Activated T-helper 1 cell treated with anti-CD3 and anti-CD28 coated beads, Interleukin-12 subunit alpha, Interleukin-12 subunit beta, Interleukin-2, Interleukin-4 antibody, amounts not matched to agents 30 ng/mL and 10 ng/mL and 1 ng/mL, durations not matched to agents 14 hours and 24 hours and 36 hours (primary cell): ENCODE measurements at places on chromosomes 5 and 9. TPM values are rescaled to one million over a fixed set of nuclear protein-coding genes. Genes with fewer than 3 reads are reported as not detected.
A peak's percentile ranks its signal among the peaks of the same experiment; 100 is the strongest.

The FABP6 gene
- not detected in 2 replicates for total RNA-seq

The FOXD4L3 gene
- total RNA-seq, result 0.17 TPM in 1 of 2 replicates, not detected in the other

The TEX48 gene
- total RNA-seq, result 1.0 and 1.2 TPM in 2 replicates

The MZB1 gene
- 38.1 and 38.8 TPM in 2 replicates for total RNA-seq

The PTPRD gene
- total RNA-seq, result 0.05 TPM in 2 replicates

The CDKN2B-AS1 gene
- total RNA-seq, result 1.2 and 1.4 TPM in 2 replicates

DNA sequence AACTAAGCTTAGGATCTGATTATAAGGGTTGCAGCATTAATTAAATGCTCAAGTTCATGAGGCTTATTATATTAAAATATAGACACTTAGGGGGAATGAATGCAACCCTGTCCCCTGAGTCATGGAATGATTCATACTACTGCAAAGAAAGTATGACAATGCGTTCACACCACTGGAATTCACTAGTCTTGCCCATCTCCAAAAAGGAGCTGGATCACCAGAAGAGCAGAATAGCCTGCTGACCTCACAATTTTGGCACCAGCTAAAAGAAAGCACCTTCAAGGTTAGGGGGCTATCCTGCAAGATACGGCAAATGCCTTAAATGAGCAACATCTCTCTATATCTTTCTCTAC is 32.0 kb upstream of the TMED7 start:
- no peak overlapping the region for H3K4me3 ChIP-seq
- no peaks in the 10 kb centered on the region for H3K4me1 ChIP-seq
- peaks cover 22% of the 10 kb centered on the region for H3K27me3 ChIP-seq
- H3K36me3 ChIP-seq, result no peaks in the 10 kb centered on the region
- no peak for DNase-seq

DNA sequence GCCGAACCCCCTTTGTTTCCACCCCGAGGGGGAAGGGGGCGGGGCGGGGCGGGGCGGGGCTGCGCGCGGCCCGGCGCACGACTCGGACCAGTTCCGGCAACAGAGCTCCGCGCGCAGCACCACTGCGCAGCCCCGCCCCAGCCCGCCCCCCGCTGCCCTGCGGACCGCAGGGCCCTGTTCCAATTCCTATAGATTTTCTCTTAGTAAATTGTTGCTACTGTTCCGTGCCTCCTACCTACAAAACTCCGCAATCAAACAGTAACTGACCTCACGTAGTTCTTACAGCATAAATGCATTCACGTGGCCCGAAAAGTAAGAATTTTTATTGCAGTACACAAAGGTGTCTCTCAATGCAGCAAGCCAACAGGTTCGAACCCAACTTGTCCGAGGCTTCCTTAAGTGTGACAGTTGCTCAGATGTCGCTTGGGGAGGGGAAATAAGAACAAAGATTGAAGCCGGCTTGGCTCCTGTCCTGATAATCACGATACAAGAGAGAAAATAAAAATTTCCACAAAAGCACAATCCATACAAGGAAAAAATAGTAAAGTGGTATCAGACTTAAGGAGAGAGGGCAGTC is 1.2 kb upstream of the RNF38 start:
- DNase-seq, result no peak
- H3K27me3 ChIP-seq, result no peaks in the 10 kb centered on the region
- peak overlapping the region; percentile 96 for H3K27ac ChIP-seq
- H3K4me3 ChIP-seq, result peak overlapping the region; percentile 89
- H3K4me1 ChIP-seq, result peaks cover 40% of the 10 kb centered on the region

DNA sequence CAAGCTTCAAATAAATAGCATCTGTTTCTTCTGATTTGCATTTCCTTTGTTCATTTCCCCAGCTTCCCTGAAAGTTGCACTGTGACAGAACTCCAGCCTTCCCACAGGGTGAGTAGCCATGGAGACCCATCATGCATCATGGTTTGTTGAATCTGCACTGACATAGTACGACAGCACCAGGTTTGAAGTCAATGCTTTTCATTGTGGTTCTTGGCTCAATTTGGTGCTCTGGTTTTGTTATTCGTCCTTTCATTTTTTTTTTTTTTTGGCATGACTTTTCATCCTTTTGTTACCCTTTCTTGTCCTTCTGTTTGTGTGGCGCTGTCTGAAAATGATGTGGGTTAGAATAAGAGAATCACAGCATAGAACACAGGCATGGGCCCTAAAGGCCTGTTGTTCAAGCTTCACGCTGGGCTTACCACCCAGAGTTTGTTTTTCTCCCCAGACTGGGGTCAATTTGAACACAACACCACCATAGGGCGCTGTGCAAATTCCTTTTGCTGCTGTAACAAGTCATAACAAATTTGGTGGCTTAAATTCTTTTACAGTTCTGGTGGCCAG is 206.2 kb upstream of the CDH10 start:
- H3K27me3 ChIP-seq, result no peaks in the 10 kb centered on the region
- no peak for DNase-seq
- H3K36me3 ChIP-seq, result no peaks in the 10 kb centered on the region
- no peak overlapping the region for H3K4me3 ChIP-seq
- no peak overlapping the region for H3K27ac ChIP-seq
- H3K4me1 ChIP-seq, result no peaks in the 10 kb centered on the region

GRCh38 chr5:31783731-31784130 is 144.8 kb downstream of the PDZD2 start:
- no peak overlapping the region for H3K27ac ChIP-seq
- DNase-seq, result no peak
- no peaks in the 10 kb centered on the region for H3K4me1 ChIP-seq
- peaks cover 2% of the 10 kb centered on the region for H3K27me3 ChIP-seq
- no peak overlapping the region for H3K4me3 ChIP-seq

DNA sequence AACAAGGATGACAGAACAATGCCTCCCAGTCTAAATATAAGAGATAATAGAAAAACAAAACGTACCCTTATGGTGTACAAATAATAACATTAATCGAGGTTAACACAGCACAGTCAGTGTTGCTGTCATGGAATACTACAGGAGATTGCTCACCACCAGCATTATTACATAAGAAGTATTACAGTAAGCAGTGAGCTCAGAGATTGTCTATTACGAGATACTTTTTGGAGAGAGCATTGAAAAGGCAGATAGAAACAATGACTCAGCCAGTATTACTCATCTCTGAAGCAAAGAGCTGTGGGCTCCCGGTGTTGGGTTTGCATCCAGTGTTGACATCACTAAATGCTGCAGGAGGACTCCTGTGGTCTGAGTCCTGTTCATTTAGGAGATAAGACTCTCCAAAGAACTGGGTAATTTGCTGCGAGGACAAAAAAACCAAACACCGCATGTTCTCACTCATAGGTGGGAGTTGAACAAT is 191.9 kb upstream of the SEMA6A start:
- peaks cover 5% of the 10 kb centered on the region for H3K4me1 ChIP-seq
- no peak overlapping the region for H3K4me3 ChIP-seq
- no peak overlapping the region for H3K27ac ChIP-seq
- H3K36me3 ChIP-seq, result no peaks in the 10 kb centered on the region
- no peaks in the 10 kb centered on the region for H3K27me3 ChIP-seq
- no peak for DNase-seq

GRCh38 chr9:27425827-27426510 is 98.1 kb upstream of the IFNK start:
- no peaks in the 10 kb centered on the region for H3K27me3 ChIP-seq
- no peaks in the 10 kb centered on the region for H3K4me1 ChIP-seq
- DNase-seq, result no peak
- H3K27ac ChIP-seq, result no peak overlapping the region
- no peak overlapping the region for H3K4me3 ChIP-seq

DNA sequence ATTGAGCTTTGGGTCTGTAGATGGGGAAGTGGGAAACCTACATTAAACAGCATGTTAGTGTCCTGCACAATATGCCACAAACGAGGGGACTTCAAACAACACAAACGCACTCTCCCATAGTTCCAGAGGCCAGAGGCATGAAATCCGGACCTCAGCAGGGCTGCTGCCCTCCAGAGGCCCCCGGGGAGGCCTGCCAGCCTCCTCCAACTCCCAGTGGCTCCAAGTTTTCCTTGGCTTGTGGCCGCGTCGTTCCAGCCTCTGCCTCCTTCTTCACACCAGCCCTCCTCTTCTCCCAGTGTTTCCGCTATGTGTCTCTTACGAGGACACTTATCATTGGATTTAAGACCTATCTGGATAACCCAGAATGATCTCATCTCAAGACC is 13.3 kb upstream of the COL5A1 start:
- H3K27ac ChIP-seq, result no peak overlapping the region
- no peak overlapping the region for H3K4me3 ChIP-seq
- no peaks in the 10 kb centered on the region for H3K4me1 ChIP-seq
- no peaks in the 10 kb centered on the region for H3K36me3 ChIP-seq

GRCh38 chr9:91530829-91531228 is 107.2 kb upstream of the NFIL3 start:
- H3K27me3 ChIP-seq, result peaks cover 14% of the 10 kb centered on the region
- H3K36me3 ChIP-seq, result no peaks in the 10 kb centered on the region
- H3K4me3 ChIP-seq, result no peak overlapping the region
- H3K4me1 ChIP-seq, result no peaks in the 10 kb centered on the region

DNA sequence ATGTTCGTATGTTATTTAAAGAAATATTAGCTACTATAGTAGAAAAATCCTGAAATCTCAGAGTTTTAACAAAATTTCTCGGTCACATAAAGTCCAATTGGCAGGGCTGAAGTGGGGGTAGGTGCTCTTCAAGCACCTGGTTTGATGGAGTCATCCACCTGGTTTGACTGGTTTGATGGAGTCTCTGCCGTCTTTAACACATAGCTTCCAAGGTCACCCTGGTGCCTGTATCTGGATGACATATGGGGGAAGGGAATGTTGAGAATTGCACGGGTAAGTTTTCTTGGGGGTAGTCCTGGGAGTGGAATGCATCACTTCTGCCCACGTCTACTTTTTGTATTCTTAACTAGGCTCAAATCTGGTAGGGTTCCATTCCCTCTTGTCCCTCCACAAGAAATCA is 351.2 kb downstream of the SH3GL2 start:
- H3K27ac ChIP-seq, result no peak overlapping the region
- H3K36me3 ChIP-seq, result no peaks in the 10 kb centered on the region
- H3K4me1 ChIP-seq, result no peaks in the 10 kb centered on the region
- DNase-seq, result no peak
- no peak overlapping the region for H3K4me3 ChIP-seq

DNA sequence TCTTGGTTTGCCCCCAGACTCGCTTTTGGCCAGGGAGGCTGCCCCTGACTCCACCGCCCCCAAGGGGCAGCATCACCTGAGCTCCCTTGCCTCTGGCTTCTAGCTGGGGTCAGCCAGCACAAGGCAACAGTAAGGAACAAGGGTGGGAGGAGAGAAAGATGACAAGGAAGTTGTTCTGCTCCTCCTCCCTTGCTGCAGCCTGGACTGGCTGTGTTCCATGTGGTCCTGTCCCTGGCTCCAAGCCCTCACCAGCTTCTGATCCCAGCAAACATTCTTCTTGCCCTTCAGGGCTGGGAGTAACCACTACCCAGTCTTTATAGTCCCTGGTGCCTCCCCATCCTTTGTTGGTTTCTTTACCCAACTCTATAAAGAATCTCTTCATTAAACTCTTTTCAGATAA is 100.3 kb upstream of the SPIN1 start:
- DNase-seq, result no peak
- peaks cover 7% of the 10 kb centered on the region for H3K36me3 ChIP-seq
- H3K4me1 ChIP-seq, result no peaks in the 10 kb centered on the region
- H3K27me3 ChIP-seq, result peaks cover 4% of the 10 kb centered on the region

DNA sequence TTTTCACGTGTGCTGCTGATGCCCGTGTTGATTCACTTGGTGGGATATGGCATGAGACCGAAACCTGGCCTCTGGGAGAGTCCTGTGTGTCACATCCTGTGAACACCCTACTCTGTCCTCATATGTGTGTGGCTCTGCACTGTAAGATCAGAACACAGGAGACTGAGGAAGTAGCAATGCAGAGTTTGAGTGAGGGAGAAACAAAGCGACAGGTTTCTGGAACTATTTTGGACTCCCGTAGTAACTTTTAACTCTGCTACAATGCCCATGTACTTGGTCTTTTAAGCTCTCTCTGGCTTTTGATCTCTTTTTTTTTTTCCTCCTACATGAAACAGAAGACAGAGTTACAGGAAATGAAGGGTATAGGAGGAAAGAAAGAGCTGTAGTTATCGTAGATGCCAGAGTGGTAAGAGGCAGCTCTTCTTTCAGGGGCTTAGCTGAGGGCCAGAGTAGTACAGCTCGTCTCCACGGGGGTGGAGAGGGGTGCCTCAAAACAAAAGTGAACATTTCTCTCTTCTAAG is 26.6 kb downstream of the GRAMD2B start:
- peak overlapping the region; percentile 85 for H3K4me3 ChIP-seq
- DNase-seq, result peak; percentile 60
- peaks cover 67% of the 10 kb centered on the region for H3K4me1 ChIP-seq
- peaks cover 9% of the 10 kb centered on the region for H3K36me3 ChIP-seq

DNA sequence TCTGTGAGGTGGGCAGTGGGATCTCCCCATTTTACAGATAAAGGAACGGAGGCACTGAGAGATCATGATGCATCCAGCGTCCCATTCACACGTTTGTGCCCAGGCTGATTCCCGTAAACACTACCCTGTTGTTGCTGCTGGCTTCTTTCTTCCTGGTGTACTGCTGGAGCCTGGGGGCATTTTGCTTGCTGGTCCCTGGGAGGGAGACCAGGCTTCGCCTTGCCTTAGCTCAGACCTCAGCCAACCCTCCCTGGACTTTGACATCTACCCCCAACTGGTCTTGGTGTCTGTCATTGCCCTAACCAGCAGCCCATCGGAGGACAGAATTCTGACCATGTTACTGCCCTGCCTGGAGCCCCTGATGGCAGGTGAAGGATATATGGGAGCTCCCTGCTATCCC is 82.4 kb downstream of the ZNF618 start:
- DNase-seq, result no peak
- peaks cover 5% of the 10 kb centered on the region for H3K27me3 ChIP-seq
- no peak overlapping the region for H3K27ac ChIP-seq
- H3K36me3 ChIP-seq, result no peaks in the 10 kb centered on the region
- no peak overlapping the region for H3K4me3 ChIP-seq

GRCh38 chr9:1938135-1938534 is 77.0 kb upstream of the SMARCA2 start:
- H3K4me3 ChIP-seq, result no peak overlapping the region
- no peaks in the 10 kb centered on the region for H3K36me3 ChIP-seq
- no peak for DNase-seq

DNA sequence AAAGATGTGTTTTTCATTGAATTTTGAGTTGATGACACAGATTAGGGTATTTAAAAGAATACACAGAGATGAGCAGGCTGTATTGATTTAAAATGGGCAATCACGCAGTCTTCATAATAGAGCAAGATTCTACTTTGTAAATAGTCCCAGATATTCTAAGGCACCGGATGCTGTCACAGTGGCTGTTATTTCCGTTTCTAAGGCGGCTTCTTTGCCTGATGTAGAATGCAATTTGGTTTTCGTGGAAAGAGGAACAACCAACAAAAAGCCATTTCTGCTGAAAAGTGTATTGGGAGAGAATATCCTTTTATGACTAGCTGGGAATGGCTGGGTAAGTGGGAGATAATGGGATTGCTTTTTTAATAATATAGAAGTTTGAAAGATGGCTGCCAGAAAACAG is 17.5 kb downstream of the PRKACG start:
- H3K4me1 ChIP-seq, result peaks cover 38% of the 10 kb centered on the region
- DNase-seq, result no peak
- H3K27me3 ChIP-seq, result no peaks in the 10 kb centered on the region
- peaks cover 15% of the 10 kb centered on the region for H3K36me3 ChIP-seq
- H3K27ac ChIP-seq, result peak overlapping the region; percentile 62

DNA sequence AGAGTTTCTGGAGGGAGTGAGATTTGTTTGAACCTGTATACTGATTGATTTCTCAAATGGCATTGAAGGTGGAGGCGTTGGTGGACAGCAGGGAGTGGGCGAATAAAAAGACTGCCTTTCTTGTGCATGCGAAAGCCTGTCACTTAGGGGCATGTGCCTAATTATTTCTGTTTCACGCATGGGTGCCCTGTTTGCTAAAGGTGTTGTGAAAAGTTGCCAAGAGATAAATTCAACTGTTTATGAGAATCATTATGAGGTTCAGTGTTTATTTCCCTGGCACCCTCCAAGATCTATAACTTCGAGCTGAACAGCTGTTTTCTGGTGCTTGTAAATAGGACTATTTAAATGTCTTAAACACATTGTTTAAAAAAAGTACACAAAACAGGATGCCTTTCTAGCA is 67.4 kb upstream of the DMRTA1 start:
- H3K4me1 ChIP-seq, result no peaks in the 10 kb centered on the region
- H3K4me3 ChIP-seq, result no peak overlapping the region
- no peak overlapping the region for H3K27ac ChIP-seq
- H3K36me3 ChIP-seq, result no peaks in the 10 kb centered on the region
